ENCODE measurements at places on chromosomes 5 and 9.

GRCh38 chr5:123170816-123171215 lies 81.8 kb downstream of the PRDM6 start:
- DNase-seq: no peak

- DNase-seq: no peak
These were observed 145.2 kb downstream of the TENT4A start for GRCh38 chr5:6858419-6858818.

- DNase-seq: no peak
These were observed 51.2 kb upstream of the RPS23 start for GRCh38 chr5:82329393-82329792.

GRCh38 chr5:116554764-116555163 lies 19.9 kb downstream of the SEMA6A start:
- no peak for DNase-seq

DNA sequence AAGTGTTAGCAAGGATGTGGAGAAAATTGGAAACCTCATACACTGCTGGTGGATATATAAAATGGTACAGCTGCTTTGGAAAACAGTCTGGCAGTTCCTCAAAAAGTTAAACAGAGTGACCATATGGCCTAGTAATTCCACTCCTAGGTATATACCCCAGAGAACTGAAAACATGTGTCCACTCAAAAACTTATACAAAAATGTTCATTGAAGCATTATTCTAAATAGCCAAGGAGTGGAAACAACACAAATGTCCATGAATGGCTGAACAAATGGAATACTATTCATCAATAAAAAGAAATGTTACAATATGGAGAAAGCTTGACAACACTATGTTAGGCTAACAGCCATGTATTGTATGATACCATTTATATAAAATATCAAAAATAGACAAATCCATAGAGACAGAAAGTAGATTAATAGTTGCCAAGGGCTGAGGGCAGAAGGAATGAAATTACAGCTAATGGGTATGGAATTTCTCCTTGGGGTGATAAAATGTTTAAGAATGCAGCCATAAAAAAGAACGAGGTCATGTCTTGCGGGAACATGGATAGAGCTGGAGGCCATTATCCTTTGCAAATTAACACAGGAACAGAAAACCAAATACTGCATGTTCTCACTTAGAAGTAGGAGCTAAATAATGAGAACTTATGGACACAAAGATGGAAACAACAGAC lies 33.6 kb upstream of the FBP1 start:
- peak; percentile 77 for DNase-seq

- no peak for DNase-seq
These were observed 124.5 kb downstream of the PDZD2 start for GRCh38 chr5:31763424-31763823.

DNA sequence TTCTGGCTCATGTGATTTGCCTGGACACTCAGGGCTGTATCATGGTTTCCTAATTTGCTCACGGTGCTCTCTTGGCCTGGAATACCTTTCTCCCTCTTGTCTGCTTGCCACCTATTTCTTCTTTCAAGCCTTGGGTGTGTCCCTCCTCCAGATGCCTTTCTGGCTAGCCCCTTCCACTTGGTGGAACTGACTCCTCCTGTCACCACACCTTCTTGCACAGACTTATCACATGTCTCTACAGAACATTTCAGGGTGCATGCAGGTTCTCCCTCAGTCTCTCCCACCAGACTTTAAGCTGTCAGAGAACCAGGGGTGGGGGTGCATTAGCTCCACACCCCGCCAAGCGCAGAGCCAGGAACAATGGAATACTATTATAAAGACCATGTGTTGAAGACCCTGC lies 1.9 kb downstream of the TBC1D2 start:
- no peak for DNase-seq
